Activated CD4-positive, alpha-beta T cell treated with anti-CD3 and anti-CD28 coated beads, Interleukin-2, amount 50 U/mL, for 16 hours (primary cell): ENCODE measurements at places on chromosomes 6 and 20.

DNA sequence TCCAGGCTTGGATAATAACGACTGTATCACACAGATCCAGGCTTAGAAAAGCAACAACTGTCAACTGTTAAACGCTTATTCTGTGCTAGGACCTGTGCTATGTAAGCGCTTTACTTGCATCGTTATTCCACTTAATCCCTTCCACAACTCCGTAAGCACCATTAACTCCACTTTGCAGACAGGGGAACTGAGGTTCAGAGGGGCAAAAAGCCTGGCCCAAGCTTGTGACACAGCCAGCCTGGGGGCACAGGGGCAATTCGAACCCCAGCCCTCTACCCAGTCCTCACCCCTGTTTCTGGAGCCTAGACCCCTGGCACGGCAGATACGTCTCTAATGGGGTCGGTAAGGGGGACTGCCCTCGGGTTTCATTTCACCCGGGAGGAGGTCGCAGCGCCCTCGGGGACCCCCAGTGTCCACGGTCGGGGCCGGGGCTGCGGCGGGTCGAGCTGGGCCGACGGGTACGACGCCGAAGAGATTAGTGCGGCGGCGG, 411 bp downstream of the DSN1 start:
- no peak for DNase-seq

DNA sequence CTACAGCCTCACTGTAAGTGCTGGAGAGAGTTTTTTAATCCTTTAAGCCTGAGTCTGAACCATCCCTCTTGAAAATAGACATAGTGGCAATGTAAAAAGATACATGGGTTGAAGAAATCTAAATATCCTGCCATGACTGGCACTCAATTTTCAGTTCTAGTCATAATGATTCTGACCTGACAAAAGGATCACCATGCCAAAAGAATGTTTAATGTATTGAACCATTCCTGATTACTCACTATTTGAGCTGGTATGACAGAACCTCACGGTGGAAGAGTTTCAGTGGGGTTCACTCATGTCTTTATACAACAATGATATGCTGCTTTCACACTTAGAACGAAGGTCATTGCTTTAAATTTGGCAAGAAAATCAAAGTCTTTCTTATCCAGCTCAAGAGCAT, 93.4 kb downstream of the HIVEP2 start:
- peak; percentile 82 for DNase-seq

GRCh38 chr6:40816601-40817000, 222.4 kb downstream of the UNC5CL start:
- no peak for DNase-seq

GRCh38 chr20:44031781-44032582, 117.3 kb downstream of the TOX2 start:
- no peak for DNase-seq

GRCh38 chr6:412146-412886, 20.8 kb downstream of the IRF4 start:
- DNase-seq, result no peak

DNA sequence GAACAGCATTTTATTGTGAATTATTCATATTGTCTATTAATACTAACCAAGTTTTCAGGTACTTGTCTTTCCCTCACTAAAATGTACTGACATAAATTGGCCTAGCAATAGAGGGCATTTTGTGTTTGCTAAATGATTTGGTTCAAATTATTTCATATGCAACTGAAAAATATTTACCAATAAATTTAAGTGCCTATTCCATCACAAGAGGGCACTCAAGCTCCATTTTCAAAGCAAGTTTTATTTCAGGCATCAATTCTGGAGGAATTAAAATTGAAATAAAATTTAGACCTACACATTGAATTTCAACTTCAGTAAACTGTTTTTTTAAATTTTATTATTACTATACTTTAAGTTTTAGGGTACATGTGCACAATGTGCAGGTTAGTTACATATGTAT, 114.3 kb upstream of the SYNCRIP start:
- DNase-seq, result no peak

GRCh38 chr20:37405351-37405897, 59.5 kb downstream of the SRC start:
- no peak for DNase-seq

DNA sequence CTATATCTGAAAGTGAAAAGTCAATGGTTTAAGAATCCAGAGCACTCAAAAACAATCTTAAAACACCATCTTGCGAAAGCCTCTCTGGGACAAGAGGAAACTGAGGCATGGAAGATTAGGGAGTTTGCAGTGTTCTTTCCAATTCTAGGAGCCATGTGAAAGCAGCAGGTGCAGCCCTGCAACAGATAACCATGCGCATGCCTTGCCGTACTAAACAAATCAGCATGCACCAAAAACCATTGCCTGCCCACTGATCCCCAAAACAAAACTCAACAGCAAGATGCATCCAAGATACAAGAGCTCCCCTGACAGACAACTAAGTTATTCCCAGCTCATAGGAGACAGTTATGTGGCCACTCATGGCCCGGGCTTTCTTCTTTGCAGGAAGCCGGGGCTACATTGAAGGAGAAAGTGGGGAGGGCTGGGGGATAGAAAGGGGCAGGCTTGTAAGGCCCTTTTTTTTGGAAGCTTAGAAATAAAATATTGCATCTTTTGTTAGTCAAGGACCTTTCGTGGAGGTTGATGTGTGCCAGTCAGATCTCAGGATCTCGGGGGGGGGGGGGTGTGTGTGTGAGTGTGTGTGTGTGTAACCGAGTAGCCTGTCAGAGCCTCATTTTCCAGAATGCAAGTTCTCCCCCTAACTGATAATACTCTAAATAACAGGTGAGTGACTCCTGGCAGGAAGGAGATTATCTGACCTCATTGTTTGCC, 178.4 kb downstream of the MBOAT1 start:
- no peak for DNase-seq

- no peak for DNase-seq
Measured at GRCh38 chr6:72650081-72650745, 28.3 kb downstream of the KCNQ5 start.

GRCh38 chr6:158854214-158855101, 35.3 kb upstream of the EZR start:
- peak; percentile 51 for DNase-seq

- DNase-seq, result no peak
Measured at GRCh38 chr6:108228416-108228815, 32.4 kb downstream of the SNX3 start.

GRCh38 chr6:149293244-149293643, 24.3 kb upstream of the TAB2 start:
- no peak for DNase-seq
